ENCODE measurements at places on chromosomes 7 and 10.

DNA sequence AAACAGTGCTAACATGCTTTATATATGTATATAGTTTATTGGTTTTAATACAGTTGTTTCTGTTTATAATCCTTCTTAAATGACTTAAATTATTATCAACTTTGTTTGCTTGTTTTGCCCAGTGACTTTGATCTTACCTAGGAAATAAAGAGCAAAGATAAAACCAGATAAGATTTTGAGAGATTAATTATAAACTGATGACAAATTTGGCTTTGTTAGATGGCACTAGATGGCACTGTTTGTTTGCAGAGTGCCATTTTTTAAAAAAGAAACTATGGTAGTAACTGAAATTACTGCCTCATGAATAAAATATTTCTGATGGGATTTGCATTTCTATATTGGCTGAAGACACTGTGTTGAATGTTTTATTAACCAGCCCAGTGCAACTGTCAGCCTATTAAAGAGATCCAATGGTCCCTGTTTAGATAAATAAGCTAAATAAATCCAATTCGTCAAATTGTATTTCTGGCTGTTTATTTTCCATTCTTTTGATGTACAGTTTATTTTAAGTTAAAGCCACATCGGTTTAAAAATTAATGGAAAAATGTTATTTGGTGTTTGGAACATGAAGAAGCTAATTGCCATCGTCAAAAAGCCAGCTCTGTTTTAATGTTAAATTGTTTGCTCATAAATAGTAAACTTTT is 28.7 kb downstream of the VTI1A start:
- DNase-seq: no peak

DNA sequence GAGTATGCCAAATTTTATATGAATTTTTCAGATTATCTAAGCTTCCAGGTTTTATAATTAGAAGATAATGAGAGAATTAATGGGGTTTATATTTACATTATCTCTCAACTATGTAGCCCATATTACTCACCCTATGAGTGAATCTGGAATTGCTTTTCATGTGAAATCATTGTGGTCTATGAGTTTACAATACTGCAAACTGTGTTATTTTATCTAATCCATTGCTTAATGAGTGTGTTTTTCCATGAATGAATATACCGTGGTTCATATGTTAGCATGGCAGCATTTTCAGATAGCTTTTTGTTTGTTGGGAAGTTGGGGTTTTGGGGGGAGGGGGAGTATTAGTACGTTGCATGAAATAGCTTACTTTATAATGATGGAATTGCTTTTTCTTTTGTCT is 44.5 kb downstream of the FGFBP3 start:
- DNase-seq: no peak

GRCh38 chr10:4319870-4320367 is 506.1 kb upstream of the AKR1E2 start:
- DNase-seq: no peak

DNA sequence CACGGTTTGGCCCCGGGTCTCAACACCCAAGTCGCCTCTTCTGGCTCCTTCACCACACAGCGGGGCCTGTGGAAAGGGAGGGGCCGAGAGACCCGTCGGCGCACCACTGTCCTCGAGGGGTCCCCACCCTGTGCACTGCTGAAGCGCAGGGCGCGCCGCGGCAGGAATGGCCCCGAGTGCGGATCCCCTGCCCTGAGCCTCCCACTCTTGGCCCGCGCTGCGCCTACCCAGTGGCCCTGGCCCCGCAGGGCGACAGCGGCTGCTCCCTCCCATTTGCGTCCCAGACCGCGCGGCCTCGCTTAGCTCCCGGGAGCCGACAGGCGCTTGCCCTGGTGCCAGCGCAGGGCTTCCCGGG is 2.1 kb upstream of the SFMBT2 start:
- DNase-seq: no peak

DNA sequence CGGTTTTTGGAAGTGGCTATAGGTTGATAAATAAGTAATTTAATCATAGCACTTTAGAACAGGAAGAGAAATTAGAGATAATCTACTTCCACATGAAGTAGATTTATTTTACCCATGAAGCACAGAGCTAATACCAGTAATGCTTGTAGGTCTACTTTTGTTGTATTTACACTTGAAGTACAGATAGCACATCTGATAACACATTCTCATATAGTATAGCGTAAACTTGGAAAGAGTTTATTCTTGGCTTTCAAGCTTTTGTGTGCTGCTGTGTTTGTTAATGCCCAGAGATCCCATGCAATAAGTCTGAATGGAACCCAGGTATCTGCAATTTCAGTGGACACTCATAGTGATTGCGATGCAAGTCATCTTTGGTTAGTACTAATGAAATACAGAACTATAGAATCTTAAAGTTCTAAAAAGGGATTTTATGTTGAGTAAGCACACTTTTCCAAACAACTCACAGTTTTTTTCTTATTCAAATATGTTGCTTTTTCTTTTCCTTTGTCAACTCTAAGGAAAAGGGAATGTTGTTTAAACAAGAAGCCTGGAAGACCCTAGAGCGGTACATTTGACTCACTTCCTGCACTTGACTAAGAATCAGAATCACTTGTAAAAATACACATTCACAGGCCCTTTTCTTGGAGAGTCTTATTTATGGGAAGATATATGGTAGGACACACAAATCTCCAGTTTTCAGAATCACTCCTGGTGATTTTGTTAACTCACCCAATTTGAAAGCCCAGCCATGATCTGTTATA is 105.8 kb downstream of the GNAI1 start:
- DNase-seq: no peak

GRCh38 chr10:105952153-105952552 is 1212.4 kb downstream of the SORCS1 start:
- DNase-seq: no peak
